Spinal cord (tissue), 10 donors: ENCODE measurements at places on chromosomes 4 and X.

DNA sequence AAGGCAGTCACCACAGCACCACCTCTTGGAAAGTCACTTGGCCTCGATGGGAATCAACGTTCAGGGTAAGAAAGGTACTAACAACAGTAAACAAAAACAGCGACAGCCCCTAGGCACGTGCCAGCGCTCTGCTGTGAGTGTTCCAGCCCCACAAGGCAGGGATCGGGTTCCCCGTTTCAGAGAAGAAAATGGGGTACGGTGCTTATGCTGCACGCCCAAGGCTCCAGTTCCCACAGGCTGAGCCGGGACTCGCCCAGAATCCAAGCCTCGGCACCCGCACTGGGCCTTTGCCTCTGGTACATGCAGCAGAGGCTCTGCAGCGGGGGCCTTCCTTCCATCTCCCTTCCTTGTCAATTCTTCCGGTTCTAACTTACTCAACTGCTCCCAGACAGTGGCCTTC is 37.3 kb downstream of the WDR1 start:
- DNase-seq, result no peak

- no peak for DNase-seq
These were observed 6.9 kb upstream of the HELT start for GRCh38 chr4:185011408-185011807.

- DNase-seq, result peak; percentile 100
These were observed at the start of gene G3BP2 for GRCh38 chr4:75673027-75673958. TSS of gene G3BP2 (minus strand) at chr4:75673411. CDS start at chr4:75662025, 11,386 bp downstream.

DNA sequence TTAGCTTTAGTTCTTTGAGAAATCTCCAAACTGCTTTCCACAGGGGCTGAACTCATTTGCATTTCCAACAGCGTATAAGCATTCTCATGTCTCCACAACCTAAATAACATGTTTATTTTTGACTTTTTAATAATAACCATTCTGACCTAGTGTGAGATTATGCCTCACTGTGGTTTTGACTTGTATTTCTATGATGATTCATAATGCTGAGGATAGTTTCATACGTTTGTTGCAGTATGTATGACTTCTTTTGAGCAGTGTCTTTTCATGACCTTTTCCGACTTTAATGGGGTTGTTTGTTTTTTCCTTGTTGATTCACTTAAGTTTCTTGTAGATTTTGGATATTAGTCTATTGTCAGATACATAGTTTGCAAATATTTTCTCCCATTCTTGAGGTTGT is 1833.0 kb upstream of the PCDH10 start:
- no peak for DNase-seq

- DNase-seq, result no peak
These were observed 98.9 kb downstream of the BCOR start for GRCh38 chrX:39998636-39999406.

DNA sequence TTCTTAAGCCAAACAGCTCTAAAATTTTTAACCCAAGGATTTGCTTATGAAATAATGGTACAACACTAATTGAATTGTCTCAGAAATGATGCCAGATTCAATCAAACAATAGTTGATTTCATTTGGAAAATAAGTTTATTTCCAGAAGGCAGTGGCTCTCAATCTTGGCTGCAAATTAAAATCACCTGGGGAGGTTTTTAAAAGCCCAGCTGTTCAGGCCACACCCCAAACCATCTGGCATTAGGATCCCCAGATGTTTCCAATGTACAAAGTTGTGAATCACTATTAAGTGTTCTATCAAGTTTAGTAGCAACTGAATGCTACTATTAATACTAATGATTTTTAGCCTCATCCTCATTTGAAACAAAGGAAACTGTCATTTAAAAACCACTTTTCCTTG is 22.2 kb downstream of the TMEM184C start:
- DNase-seq, result no peak

- no peak for DNase-seq
These were observed 10.6 kb upstream of the IRAK1 start for GRCh38 chrX:154030266-154030665.

DNA sequence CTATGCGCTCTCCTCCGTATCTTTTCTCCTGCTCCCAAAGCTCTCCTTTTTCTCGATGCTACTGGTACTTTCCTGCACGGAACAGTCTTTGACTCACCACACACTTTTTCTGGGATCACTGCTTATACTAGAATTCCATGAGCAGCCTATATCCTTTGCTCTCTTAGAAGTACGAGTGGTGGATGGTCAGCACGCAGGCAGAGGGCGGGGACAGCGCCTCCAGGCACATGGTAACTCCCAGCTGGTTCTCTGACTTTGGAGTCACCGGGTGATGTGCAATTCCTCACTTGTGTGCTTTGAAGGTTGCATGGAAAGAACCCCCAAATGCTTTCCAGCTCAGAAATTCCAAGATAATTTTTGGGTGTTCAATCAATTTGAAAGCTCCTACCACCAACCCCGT is 56.0 kb downstream of the STX18 start:
- DNase-seq, result no peak
